GM06990 (cell line): ENCODE measurements at places on chromosomes 13 and 19.

DNA sequence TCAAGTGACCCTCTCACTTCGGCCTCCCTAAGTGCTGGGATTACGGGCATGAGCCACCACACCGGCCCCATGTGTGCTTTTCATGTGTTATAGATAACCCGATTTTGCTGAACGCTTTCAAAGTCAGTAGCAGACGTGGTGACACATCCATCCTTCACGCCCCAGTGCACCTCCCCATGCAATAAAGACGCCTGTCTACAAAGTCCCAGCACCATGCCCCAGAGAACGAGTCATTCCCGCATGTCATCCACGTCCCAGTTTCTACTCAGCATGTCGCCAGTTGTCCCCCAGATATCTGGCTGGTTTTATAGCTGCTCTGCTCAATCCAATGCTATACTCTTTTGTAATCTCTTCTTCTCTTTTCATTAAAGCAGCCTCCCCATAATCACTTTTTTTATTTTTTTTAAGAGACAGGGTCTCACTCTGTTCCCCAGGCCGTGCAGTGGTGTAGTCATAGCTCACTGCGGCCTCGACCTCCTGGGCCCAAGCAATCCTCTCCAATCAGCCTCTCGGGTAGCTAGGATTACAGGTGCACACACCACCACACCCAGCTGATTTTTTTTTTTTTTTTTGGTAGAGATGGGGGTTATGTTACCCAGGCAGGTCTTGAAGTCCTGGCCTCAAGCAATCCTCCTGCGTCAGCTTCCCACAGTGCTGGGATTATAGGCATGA, 42.5 kb downstream of the DNM2 start:
- DNase-seq: peak; percentile 49

- DNase-seq: no peak
Observed at GRCh38 chr19:48342841-48343540, 17.6 kb downstream of the EMP3 start.

DNA sequence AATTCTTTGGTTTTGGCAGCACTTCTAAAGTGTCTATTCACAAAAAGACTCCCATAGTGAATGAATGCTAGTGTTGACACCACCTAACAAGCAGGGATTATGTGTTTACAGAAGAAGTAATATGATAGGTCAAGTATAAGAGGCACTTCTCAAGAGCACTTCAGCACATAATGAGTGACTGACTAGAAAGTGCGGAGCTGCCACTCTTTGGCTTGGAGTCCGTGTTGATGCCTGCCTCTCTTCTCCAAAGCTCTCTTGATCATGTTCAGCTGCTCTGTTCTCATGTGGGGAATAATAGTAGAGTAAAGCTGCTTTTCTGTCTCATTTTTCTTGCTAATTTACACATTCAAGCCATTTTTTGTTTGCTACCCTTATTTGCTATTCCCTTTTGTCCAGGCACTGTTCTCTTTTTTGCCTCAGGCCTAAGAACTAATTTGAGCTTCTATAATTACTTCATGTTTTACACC, 22.7 kb upstream of the MAB21L1 start:
- no peak for DNase-seq

DNA sequence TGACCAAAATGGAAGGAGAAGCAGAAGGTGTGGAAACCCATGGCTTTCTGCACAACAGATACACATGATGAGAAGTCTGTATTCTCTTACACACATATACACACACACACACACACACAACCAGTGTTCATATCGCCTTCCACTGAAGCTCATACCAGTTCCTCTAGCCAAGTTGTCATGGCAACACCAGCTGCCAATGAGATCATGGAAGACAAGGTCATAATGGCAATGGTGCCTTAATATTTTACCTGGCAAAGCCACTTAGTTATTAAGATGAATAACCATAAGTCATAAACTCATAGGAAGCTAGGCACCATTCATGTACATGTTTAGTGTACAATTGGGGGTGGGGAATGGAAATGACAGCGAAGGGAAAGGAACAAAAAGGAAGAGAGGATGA, 2.6 kb upstream of the DHRS12 start:
- DNase-seq: no peak

- peak; percentile 76 for DNase-seq
Observed at GRCh38 chr13:80048802-80049201, 292.1 kb downstream of the SPRY2 start.

DNA sequence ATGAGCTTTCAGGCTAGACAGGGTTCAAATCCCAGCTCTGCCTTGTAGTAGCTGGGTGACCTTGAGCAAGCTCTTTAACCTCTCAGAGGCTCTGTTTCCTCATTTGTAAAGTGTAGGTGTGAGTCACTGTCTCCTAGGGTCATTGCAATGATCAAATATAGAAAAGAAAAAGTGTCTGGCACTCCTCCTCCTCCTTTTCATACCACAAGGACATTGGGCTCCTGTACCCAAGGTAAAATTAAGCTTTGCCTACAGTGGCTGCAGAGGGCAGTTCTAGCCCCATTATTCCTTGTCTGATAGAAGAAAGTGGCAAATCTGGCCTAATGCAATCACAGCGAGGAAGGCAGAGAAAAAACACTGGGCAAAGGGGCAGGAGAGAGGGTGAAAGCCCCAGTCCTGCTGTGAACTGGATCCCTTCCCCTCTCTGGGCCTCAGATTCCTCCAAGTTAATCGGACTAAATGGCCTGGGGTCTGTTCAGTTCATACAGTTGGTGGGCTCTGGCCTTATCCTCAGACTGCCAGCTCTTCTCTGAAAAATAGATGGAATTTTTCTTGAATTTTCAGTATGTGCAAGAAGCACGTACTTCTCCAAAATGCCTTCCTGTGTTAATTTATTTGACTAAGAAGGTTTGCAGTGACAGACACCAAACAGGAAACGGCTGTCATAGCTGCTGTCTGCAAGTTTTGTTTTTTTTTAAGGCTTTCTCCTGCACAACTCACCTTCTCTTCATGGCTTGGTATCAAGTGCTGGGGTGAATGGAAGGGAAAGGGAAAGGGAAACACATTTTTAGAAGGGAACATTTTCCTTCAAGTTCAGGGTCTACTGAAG, 35.3 kb downstream of the RGCC start:
- DNase-seq: no peak

DNA sequence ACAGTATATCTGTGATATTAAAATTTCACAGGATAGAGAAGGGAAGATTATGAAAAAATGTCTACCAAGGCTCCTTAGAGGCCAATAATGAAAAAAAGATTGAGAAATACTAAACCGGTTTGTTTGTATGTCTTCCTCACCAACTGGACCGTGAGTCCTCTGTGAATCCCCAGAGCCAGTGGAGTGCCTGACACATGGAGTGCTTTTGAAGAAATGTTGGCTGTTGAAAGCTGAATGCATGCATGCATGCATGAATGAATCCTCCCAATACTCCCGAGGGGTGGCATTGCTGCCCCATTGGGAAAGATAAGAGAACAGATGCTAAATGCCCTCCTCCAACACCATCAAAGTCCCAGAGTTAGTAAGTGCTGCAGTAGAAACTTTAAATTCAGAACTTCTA, 152.7 kb upstream of the SERP2 start:
- DNase-seq: no peak

DNA sequence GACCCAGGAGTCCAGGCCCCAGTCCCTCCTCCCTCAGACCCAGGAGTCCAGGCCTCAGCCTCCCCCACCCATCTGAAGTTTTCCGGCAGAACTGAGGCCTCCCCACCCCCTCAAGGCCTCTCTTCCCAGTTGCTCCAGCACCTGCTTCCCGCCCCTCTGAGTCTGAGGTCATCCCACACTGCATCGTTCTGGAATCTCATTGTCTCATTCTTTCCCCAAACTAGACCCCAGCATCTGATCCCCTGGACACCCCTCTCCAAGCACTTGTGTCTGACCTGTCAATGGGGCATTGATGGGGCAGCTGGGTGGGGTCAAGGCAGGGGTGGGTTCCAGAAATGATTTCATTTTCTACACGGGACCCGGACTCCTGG, 793 bp upstream of the SBK2 start:
- no peak for DNase-seq

DNA sequence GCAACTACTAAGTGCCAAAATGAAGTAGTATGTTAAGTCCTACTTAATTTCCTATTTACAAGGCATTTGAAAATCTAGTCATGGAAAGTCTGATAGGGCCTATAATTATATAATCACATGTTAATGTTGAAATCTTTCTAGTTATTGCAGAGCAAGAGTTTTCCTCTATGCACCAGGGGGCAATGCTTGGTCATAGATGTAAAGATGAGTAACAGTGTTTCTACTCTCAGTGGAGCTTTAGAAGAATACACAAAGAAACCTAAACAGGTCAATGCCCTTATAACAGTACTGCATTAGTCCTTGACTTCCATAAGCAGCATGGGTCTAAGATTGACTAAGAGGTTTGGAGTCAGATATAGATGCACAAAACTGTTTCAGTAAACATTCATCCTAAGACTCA, 218.7 kb downstream of the KCTD12 start:
- no peak for DNase-seq

- no peak for DNase-seq
Observed at GRCh38 chr19:13100841-13101589, 1.6 kb downstream of the LYL1 start.

- no peak for DNase-seq
Observed at GRCh38 chr19:48768994-48769713, 13.8 kb downstream of the FGF21 start.

DNA sequence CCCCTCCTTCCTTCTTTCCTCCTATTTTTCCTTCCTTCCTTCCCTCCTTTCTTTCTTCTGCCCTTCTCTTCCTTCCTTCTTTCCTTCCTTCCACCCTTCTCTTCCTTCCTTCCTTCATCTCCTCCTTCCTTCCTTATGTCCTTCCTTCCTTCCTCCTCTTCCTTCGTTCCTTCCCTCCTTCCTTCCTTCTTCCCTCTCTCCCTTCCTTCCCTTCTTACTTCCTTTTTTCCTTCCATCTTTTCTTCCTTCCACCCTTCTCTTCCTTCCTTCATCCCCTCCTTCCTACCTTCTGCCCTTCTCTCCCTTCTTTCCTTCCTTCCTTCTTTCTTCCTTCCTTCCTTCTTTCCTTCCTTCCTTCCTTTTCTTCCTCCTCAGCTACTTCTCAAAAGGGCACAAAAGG, 287.3 kb upstream of the ZNF507 start:
- no peak for DNase-seq

GRCh38 chr13:97276862-97277269, 54.7 kb downstream of the MBNL2 start:
- DNase-seq: peak; percentile 33

DNA sequence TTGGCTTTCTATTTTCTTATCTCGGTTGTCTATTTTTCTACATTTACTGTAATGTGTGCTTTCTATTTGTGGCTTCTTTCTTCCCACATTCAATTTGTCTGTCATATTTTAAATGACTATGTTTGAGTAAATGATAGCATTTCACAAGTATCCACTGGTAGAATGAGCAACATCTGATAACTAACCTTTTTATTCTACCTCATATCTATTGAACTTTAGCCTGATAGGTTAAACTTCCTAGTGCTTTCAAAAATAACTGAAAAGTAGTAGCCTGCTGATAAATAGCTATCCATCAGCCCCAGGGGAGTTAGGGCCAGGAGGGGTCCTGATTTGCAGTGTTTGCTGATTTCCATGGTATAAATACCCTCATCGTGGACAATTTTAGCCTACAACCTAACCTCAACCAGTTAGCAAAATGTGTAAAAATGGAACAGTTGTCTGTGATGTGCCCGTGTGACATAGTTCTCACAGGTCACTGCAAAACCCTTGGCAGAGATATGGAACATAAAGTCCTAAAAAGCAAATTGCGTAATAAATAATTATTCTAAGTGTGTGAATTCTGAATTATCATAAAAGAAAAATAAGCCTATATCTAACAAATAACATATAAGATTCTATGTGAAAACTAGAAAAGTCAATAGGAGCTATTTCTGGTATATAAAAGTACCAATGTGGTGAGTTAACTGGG, 32.1 kb downstream of the KCTD12 start:
- no peak for DNase-seq

GRCh38 chr13:110240352-110240751, 66.6 kb downstream of the COL4A1 start:
- DNase-seq: no peak

GRCh38 chr13:98506322-98506721, 70.6 kb downstream of the STK24 start:
- DNase-seq: no peak

DNA sequence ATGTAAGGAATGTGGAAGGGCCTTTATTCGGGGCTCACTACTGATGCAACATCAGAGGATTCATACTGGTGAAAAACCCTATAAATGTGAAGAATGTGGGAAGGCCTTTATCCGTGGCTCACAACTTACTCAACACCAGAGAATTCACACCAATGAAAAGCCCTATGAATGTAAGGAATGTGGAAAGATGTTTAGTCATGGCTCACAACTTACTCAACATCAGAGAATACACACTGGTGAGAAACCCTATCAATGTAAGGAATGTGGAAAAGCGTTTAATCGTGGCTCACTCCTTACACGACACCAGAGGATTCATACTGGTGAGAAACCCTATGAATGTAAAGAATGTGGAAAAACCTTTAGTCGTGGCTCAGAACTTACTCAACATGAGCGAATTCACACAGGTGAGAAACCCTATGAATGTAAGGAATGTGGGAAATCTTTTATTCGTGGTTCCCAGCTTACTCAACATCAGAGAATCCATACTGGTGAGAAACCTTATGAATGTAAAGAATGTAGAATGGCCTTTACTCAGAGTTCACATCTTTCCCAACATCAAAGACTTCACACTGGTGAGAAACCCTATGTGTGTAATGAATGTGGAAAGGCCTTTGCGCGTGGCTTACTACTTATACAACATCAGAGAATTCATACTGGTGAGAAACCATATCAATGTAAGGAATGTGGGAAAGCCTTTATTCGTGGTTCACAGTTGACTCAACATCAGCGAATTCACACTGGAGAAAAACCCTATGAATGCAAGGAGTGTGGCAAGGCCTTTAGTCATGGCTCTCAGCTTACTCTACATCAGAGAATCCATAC, 44.3 kb downstream of the ZNF585A start:
- DNase-seq: no peak

GRCh38 chr13:33401238-33401637, 115.7 kb upstream of the STARD13 start:
- DNase-seq: no peak

- DNase-seq: no peak
Observed at GRCh38 chr13:46801858-46802257, 4.9 kb upstream of the ESD start.

DNA sequence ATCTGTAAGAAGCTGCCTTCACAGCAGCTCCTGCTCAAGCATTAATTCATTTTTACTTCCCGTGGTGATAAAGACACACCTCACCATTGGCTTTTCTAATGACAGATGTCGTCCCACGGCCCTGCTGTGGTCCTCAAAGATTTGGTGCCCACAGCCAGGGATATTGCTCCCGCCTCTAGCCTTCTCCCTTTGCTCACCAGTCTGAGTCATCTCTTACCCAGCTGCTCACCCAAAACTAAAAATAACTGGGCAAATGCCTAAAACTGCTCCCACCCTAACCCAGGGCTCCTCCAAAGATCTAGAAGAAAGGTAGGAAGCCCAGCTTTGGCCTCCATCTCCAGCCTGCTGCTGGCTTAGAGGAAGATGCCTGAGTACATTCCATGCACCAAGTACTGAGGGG, 371.1 kb upstream of the ZNF507 start:
- no peak for DNase-seq

GRCh38 chr13:76764916-76765315, 121.3 kb downstream of the KCTD12 start:
- DNase-seq: no peak

GRCh38 chr13:33375421-33375820, 89.9 kb upstream of the STARD13 start:
- no peak for DNase-seq
